ENCODE measurements at places on chromosomes 1 and 21.
A peak's percentile ranks its signal among the peaks of the same experiment; 100 is the strongest.

DNA sequence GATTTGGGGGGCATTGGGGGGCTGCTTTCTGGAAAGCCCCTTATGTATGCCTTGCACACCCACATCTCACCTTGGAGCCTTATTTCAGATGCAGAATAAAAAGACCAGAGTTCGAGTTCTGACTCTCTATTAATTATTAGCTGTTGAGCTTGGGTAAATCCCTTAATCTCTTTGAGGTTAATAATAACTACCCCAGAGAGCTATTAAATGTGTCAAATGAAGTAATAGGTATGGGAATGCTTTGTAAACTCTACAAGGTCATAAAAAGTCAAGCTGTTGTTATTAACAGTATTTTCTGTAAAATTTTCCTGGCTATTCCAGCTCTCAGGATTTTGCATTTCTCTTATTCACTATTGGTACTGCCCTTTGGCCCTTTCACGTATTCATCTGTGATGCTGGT is 122.9 kb downstream of the ROR1 start:
- no peak for DNase-seq

DNA sequence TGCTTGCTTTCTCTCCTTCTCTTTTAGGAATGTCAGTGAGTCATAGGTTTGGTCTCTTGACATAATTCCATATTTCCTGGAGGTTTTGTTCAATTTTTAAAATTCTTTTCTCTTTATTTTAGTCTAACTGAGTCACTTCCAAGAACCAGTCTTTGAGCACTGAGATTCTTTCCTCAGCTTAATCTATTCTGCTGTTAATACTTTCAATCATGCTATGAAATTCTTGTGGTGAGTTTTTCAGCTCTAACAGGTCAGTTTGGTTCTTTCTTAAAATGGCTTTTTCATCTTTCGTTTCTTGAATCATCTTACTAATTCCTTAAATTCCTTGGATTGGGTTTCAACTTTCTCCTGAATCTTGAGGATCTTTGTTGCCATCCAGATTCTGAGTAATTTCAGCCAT is 321.0 kb downstream of the PTBP2 start:
- no peak for DNase-seq

DNA sequence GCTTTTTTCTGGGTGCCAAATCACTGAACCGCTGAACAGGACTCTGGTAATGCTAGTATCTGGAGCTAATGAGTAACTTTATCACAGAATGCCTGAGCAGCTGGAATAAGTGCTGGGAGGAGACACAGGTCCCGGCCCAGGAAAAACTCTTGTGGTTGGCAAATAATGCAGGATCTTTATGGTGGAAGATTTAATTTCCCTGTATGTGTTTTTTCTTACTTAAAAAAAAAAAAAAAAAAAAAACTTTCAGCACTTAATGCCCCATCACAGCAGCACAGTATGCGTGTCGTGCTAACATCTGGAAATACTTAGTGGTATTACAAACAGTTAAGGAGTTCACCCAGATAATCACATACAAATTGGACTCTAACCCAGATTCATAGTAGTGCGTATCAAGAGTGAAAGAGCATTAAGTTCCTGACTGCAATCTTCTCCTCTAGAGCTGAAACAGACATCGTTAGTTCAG is 220.7 kb downstream of the TOMM20 start:
- no peak for DNase-seq

DNA sequence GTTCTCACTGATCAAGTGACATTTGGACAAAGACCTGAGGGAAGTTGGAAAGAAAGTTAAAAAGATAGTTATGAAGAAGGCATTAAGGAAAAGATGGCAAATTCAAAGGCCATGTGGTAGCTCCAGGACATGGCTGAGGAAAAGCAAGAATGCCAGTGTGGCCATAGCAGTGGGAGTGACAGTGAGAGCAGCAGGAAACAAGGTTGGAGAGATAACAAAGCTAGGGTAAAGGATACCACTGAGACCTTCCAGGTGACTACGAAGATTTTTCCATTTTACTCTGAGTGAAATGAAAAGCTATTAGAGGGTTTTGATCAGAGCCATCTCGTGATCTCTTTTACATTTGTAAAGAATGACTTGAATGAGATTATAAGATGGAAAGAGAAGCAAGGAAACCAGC is 170.6 kb downstream of the SLC44A5 start:
- no peak for DNase-seq

- DNase-seq, result no peak
Measured at GRCh38 chr1:56468518-56468917, 110.8 kb downstream of the PLPP3 start.

DNA sequence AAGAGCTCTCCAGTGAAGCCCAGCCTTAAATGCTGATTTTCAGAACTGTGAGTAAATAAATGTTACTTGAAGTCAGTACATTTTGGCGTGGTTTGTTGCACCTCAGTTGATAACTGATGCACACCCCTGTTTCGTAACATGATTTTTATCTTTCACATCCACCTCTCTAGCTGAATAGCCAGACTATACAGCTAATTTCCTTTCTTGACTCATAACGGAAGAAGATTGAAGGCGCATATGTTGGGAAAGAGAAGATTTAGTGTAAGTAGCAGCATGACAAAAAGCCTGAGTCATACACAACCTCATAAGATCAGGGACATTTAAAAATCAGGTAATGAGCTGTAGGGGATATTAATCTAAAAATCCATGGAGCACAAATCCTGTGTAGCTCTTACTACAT is 716.2 kb upstream of the ZP4 start:
- DNase-seq, result no peak

GRCh38 chr1:29798699-29799566 is 562.6 kb downstream of the PTPRU start:
- no peak for DNase-seq

DNA sequence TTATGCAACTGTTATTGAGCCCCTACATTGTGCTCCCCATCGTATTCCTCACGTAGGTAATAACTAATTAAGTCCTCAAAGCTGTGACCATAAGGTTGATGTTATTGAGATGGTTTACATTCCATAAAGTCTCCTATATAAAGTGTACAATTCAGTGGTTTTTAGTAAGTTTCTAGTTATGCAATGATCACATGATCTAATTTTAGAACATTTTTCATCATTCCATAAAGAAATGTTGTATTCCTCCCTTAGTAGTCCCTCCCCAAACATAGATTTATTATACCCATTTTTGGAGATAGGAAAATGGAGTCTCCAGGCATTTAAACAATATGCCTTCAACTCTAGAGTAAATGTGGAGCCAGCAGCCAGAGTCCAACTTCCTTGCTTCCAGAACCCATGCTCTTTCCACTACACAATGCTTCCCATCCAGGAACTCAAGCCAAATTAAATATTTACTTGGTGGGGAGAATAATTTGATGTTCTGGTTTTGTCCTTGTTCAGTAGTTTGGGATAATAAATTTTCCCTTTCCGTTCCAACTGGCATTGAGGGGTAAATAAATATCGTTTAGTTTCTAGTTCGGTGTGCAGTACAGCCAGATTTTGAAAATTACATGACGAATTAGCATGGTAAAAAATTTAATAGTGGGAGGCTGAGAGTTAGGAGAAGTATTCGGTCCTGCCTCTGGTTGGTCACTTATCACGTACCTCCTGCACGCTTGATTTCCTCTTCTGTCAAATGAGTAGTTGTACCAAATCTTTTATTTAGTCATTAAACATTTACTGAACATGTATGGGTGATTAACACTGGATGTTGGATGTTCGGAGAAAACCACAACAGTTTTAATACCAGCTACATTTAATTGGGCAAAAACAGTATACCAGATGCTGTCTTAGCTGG is 66.3 kb downstream of the CACHD1 start:
- DNase-seq, result no peak

DNA sequence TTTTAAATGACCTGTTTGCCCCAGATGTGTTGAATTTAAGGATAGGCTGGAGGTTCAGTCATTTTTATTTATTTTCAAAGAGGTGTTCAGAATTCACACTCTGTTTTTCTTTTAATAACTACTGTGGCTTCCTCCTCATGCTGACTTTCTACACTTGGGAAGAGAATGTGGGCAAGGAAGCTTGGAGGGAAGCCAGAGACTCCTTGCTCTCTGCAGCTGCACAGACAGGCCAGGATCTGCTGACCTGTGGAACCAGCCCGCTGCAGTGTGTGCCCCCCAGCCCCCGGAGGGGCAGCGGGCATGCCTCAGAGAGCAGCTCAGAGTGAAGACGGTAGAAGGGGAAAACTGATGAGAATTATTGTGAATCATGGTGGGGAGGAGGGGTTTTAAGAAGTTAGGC is 16.9 kb downstream of the MGST3 start:
- no peak for DNase-seq

DNA sequence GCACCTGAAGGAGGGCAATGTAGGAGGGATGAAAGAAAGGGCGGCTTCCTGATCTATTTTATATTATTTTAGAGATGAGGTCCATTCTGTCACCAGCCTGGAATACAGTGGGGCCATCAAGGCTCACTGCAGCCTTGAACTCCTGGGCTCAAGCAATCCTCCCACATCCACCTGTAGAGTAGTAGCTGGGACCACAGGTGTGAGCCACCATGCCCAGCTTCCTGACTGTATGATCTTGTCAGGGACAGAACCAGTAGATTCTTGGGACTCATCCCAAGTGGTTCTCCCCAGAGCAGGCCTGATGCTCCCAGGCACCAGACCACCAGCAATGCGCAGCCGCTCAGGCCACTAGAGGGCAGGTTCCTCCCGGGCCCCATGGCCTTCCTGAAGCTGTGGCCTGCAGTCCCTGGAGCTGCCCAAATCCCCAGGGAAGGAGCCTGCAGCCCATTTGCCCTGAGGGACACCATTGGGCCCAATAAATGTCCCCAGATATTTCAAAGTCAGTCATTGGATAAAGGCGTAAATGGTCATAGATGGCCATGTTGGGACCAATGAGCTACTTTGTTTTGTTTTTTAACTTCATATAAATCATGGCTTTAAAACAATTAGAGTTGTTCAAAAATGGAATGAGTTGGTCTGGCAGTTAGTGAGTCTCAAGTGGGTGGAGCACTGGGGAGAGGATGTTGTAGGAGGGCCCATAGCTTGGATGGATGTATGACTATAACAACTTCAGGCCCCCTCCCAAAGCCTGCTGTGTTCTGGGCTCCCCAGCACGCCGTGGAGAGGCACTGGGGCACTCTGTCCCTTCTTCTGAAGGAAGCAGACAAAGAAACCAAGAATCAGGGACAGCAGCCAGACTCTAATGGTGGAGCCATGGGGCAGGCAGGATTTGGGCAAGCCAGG is 44.7 kb upstream of the GOLT1A start:
- DNase-seq, result peak; percentile 9

- no peak for DNase-seq
Measured at GRCh38 chr1:11563560-11564069, 84.7 kb downstream of the DISP3 start.

DNA sequence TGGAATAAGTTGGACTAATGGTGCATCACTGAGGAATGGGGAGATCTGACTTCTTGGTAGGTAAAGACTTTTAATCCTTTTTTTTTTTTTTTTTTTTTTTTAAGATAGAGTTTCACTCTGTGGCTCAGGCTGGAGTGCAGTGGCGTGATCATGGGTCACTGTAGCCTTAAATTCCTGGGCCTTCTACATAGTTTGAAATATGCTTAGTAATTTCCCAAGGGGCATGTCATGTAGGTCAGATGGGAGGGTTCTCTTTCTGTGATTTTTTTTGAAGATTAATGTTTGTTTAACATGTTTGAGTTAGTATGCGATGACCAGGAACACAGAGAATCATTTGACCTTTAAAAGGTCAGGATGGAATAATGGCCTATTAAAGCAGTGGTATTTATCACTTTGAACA is 129.1 kb downstream of the S1PR1 start:
- DNase-seq, result no peak

- no peak for DNase-seq
Measured at GRCh38 chr21:24197923-24198322, 1409.4 kb downstream of the MRPL39 start.

DNA sequence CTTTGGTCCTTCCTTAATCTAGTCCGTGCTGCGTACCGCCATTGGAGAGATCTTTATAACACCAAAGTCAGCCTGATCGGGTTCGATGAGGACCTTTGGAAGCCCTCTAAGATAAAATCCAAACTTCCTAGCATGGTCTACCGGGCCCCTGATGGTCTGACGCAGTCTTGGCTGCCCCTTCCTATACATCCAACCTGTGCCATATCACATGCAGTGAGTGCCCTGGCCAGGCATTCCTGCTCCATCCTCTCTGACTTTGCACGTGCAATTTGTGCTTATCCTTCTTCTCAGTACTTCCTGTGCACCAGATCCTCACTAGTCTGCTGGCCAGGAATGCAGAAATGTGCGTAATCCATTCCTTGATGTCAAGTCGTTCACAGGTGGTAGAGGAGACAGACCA is 45.6 kb downstream of the CFAP57 start:
- DNase-seq, result no peak

- no peak for DNase-seq
Measured at GRCh38 chr1:3036447-3037280, 15.4 kb downstream of the ACTRT2 start.

DNA sequence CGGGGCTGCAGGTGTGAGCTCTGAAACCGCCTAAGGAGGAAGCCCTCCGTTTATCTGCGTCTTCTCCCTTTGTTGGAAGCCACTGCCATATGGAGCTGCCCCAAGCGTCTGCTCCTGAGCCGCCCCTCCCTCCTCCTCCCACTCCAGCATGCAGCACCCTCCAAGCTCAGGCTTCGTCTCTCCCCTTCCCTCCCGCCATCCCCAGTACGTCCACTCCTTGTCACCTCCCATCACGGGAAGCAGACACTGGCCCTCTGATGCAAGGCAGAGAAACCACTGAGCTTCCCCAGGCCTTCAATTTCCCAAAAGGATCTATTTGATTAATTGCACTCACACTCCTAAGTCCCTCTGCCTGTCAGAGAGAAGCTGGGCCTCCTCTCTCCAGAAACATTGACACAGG is 52.5 kb downstream of the NFASC start:
- no peak for DNase-seq

DNA sequence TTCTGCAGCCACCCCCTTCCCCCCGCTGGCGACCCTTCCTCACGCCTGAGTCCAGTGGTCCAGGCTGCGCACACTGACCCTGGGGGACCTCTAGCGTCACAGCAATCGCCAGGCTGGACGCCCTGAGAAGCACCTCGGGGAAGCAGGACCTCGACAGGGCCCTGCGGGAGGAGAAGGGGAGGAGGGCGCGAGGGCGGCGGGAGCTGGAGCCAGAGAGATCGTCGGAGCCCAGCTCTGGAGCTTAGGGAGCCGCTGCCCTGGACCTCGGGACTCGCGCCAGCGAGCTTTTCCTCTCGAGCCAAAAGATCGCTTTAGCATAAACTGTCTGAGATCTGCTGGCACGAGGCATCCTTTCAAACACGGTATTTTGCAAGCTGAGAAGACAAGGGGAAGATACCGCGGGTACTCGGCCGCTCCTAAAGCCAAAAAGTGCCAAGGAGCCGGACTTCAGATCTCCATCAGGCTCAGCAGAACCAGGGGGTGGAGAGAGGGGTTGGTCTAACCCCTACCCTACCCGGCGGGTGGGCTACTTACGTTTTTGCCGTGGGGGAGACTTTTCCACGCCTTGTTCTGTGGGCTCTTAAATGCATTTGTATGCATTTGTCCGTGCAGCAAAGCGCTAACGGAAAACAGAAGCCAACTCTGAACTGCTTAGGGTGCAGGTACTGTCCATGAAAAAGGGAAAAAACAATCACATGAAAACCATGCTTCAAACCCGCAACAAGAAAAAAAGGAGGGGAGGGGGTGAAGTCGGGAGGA is 586 bp downstream of the COL24A1 start:
- no peak for DNase-seq

Measured in CD8-positive, alpha-beta T cell (primary cell).